ENCODE measurements at places on chromosomes 6 and 20.
A peak's percentile ranks its signal among the peaks of the same experiment; 100 is the strongest.

DNA sequence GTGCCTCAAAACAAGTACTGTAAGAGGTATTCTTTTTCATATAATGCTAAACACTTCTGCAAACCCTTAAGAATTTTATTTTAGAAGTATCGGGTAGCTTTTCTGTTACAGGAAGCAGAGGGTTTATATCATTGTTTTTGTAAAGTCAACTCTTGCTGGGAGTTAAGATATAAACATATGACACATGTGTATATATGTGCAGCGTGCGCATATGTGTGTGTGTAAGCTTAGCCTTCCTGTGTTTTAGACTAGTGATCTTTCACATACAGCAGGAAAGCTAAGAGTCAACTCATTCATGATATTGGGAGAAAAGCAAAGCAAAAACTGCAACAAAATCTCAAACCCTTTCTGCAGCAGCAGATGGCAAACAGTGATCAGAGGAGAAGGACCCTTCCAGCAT is 102.4 kb downstream of the ARID1B start:
- no peak for DNase-seq

DNA sequence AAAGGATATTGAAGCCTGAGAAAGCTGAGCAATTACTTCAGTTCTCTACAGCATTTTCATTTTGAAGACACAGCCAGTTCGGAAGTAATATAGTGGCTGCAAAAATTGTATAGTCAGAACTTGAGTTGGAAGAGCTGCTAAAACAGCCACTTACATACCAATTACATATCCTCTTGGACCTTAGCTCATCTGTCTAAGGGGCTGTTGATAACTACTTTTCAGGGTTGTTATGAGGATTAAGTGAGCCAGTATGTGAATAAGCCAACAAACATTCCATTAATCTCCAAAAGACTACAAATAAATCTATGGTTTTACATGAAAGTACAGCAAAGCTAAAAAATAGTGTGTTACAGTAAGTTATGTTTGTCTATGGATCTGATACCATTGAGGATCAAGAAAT is 59.7 kb downstream of the TMEM200A start:
- DNase-seq, result no peak

GRCh38 chr6:45555981-45556771 is 178.4 kb upstream of the SUPT3H start:
- no peak for DNase-seq

DNA sequence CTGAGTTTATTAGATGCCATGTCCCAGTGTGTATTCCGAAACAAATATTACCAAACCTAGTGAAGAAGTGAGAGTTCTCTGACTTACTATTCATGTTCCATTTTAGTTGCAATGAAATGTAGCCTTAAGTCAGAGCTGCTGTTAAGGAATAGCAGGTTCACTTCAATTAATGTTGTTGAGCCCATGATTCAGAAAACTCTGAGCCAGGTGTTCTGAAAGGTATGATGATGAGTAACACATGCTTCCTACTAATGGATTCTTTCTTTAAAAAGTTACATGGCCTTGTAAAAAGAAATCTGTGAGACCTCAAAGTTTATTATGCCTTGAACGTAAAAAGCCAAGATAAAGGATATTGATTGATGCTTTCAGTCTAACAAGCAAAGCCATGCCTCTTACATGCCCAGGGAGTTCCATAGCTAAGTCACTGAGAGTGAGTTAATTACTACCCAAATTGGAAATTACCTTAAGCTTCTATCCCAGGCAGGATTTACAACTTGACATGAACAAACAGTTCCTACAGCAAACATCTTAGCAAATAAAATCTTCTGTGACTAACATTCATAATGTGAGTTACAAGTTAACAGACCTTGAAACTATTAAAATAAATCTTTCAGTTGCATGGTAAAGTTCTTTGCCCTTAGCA is 122.9 kb downstream of the AKAP7 start:
- DNase-seq, result no peak

- peak; percentile 6 for DNase-seq
These were observed 27.4 kb downstream of the MGME1 start for GRCh38 chr20:17995967-17996819.

DNA sequence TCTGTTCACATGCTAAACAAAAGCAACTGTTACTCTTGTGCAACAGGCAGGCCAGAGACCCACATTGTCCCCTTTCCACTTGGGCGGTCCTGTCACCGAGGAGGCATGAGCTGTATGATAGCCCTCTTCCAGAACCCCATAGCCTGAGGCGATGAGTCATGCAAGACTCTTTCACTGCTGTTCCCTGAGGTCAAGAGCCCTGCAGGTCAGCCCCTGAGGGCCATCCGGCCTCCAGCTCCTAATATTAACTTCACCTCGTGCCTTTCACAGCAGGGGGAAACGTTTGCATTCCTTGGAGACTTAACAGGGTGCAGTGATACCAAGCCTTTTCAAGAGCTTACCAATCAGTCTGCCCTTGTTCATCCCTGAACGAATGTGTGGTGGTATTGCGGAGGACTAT is 253.3 kb upstream of the ECI2 start:
- DNase-seq, result no peak

DNA sequence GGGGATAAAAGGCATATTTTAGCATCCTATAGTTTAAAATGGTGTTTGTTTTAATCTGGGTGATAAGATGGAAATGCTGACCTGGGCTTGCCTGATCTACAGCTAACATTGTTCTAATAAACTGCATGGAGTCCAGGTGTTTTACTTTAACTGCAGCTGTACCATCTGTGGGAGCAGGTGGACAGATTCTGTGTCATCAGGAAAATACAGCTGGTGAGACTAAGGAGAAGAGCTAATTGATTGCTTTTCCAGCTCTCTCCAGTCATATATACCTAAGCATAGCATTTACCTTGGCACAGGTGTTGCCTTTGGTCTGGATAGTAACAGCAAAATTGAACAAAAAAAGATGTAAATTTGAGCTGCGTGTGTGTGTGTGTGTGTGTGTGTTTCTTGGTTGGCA is 31.6 kb downstream of the CBFA2T2 start:
- no peak for DNase-seq

GRCh38 chr6:156988276-156989158 is 211.3 kb downstream of the ARID1B start:
- no peak for DNase-seq

DNA sequence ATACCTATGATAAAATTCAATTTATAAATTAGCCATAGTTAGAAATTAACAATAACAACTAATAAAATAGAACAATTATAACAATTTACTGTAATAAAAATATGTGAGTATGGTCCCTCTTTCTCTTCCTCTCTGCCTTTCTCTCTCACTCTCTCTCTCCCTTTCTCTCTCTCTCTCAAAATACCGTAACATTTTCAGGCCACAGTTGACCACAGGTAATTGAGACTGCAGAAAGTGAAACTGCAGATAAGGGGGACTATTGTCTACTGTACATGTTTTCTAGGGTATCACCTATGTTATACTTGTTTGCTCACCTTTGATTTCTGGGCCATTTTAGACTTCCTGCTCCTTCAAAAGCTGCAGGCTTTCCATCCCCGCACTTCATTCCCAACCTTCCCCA is 46.8 kb downstream of the LY86 start:
- DNase-seq, result no peak

GRCh38 chr6:163698086-163698485 is 283.6 kb downstream of the QKI start:
- no peak for DNase-seq

DNA sequence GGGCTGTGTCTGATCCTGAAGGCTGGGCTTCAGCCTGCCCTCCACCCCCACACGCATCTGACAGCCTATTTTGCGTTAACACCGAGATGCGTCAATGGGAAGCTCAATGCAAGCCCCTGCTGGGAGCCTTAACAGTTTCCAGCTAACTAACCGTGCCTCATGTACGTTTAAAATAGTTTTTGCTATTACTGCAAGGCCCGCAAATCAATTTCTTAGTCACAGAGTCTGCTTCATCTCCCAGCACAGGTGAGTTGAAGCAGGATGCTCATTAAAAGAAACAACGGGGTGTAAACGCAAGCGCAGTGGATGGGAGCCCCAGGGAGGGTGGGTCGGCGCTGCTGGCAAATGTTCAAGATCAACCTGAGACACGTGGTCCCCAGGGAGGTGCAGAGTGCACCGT is 142.8 kb upstream of the PHACTR3 start:
- DNase-seq, result no peak

DNA sequence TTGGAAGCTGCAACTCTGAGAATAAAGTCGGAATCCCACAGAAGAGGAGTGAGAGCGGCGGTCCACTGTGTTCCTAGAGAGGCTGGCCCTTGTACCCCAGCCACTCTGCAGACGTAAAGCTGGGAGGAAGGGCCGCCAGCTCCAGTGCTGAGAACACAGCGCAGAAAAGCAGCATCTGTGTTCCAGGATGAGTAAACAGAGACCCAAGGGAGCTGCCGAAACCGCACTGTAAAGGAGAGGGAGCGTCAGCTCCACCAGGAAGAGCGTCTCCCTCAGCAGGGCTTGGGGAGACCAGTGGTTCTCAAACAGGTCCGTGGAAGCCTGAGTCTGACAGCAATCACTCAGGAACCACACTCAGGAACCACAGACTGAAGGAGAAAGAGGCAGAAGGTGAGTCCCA is 134.0 kb downstream of the WDR27 start:
- no peak for DNase-seq

DNA sequence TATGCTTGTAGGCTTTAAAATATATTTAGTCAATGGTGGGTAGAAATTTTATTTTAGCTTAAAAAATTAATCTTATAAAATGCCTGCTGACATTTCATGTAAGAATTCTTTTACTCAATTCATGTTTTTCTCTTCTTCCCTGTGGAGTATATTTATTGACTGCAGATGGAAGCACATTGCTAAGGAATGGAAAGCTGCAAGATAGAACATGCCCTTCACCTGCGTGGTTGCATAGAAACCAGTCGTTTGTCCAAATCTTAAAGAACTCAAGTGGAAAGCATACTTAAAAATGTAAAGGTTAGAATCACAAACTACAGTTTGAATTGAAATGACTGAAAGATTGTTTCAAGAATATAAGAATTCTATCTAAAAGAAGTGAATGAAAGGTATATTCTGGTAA is 30.7 kb downstream of the C6orf163 start:
- no peak for DNase-seq

GRCh38 chr6:112443179-112444065 is 96.3 kb downstream of the RFPL4B start:
- no peak for DNase-seq

GRCh38 chr6:91608428-91608827 is 1021.6 kb upstream of the MAP3K7 start:
- no peak for DNase-seq

- DNase-seq, result no peak
These were observed 124.4 kb upstream of the EDN1 start for GRCh38 chr6:12165722-12166280.

- DNase-seq, result no peak
These were observed 48.4 kb downstream of the MAP3K7 start for GRCh38 chr6:90538278-90539046.

DNA sequence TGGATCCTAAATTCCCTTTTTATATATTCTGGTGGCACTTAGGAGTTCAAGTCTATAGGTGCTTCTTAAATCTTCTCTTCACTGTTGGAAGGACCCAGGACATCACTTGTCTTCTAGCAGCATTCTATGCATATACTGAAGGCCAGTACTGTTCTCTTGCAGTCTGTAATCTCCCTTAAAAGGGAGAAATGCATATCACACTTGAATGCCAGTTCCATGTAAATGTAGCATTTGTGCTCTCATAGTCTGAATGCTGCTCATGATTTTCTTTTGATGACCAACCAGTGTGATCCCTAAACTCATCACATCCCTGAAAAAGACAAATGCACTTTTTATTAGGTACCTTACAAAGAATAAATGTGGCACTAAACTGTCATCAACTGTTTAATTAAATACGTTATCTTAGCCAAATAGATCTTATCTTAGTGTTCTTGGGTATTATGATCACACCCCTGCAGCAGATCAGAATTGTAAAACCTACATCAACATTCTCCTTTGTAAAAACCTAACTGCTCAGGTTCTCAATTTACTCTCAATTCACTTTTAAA is 176.1 kb downstream of the EPHA7 start:
- no peak for DNase-seq
